ENCODE measurements at places on chromosomes 4 and X. TPM values are rescaled to one million over a fixed set of nuclear protein-coding genes. Genes with fewer than 3 reads are reported as not detected.
A peak's percentile ranks its signal among the peaks of the same experiment; 100 is the strongest.

DNA sequence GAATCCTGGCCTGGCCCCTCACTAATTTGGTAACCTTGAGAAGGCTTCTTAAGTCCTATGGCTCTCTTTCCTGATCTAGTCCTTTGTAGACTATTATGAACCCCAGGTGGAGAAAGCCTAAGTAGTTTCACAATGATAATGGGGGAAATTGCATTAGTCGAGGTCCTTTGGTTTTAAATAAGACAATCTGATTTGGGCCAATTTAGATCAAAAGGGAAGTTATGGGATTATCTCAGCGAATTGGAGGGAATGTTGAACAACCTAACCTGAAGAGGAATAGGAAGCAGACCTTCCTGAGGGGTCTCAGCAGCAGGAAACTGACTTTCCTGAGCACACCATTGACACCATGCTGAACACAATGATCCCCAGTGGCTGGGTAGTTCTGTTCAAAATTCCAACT lies 331.5 kb downstream of the PRDM5 start:
- H3K27me3 ChIP-seq = no peaks in the 10 kb centered on the region
- no peak overlapping the region for H3K4me3 ChIP-seq
- H3K4me1 ChIP-seq = no peaks in the 10 kb centered on the region
- no peaks in the 10 kb centered on the region for H3K36me3 ChIP-seq

- H3K27ac ChIP-seq = no peak overlapping the region
- DNase-seq = no peak
- H3K4me3 ChIP-seq = no peak overlapping the region
- H3K4me1 ChIP-seq = peaks cover 9% of the 10 kb centered on the region
Measured at GRCh38 chrX:44157858-44158257, 184.7 kb upstream of the NDP start.

DNA sequence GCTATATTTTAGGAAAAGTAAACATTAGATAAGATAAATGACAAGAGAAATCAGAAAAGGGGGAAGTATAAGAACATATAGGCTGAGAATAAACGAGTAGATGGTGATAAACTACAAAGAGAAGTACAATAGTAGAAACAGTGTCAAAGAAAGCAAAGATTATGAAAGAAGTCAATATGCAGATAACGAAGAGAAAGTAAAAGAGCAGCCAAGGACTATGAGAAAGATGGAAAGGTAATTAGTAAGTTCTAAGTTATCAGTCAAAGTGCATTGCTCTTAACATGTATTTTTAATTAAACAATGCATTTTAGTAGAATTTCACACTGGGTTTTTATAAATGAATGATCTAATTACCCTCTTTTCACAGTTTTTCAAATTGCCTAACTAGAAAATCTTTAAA lies 1801.3 kb upstream of the PCDH10 start:
- H3K4me1 ChIP-seq = peaks cover 48% of the 10 kb centered on the region
- no peak overlapping the region for H3K27ac ChIP-seq
- H3K4me3 ChIP-seq = no peak overlapping the region
- H3K27me3 ChIP-seq = no peaks in the 10 kb centered on the region
- peaks cover 13% of the 10 kb centered on the region for H3K36me3 ChIP-seq

DNA sequence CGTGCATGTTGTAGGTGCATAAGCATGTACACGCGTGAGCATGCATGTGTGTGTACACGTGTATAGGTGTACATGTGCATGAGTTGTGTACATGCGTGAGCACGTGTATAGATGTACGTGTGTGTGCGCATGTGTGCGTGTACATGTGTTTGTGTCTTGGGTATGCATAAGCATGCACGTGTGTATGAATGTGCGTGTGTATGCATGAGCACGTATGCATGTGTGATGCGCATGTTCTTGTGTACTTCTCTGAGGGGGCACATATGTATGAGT lies 9.0 kb downstream of the NAT8L start:
- peaks cover 17% of the 10 kb centered on the region for H3K4me1 ChIP-seq
- H3K27me3 ChIP-seq = no peaks in the 10 kb centered on the region
- no peaks in the 10 kb centered on the region for H3K36me3 ChIP-seq

- H3K27me3 ChIP-seq = peaks cover 38% of the 10 kb centered on the region
- DNase-seq = peak; percentile 84
Measured at GRCh38 chrX:129931411-129932015, 25.5 kb downstream of the UTP14A start.

The SLC25A43 gene
- 6.1 TPM for total RNA-seq

The SSX7 gene
- not detected for total RNA-seq

The CC2D2A gene
- 10.2 TPM for total RNA-seq

GRCh38 chr4:74539044-74539790 lies 94.3 kb downstream of the AREG start:
- H3K27me3 ChIP-seq = no peaks in the 10 kb centered on the region
- no peaks in the 10 kb centered on the region for H3K4me1 ChIP-seq

The HMGN5 gene
- 22.5 TPM for total RNA-seq

DNA sequence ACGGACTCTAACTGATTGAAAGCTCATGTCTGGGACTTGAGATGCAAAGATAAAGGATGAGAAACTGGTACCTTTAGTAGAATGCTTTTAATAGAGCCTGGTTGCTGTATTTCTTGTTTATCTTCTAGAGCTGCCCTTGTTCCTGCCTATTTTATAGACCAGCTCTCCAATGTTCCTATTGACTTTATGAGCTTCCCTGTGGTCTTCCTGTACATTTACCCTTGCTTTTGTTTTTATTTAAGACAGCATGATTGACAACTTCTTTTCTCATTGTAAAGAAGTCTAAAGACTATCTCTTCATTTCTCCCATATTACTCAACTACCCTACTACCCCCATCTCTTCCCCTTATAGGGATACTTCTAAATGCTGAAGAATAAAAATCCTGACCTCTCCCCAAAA lies 174.7 kb downstream of the UGT8 start:
- no peak for DNase-seq
- no peaks in the 10 kb centered on the region for H3K36me3 ChIP-seq
- no peak overlapping the region for H3K4me3 ChIP-seq

The PI4K2B gene
- total RNA-seq = 14.5 TPM

The HAND2 gene
- 0.09 TPM for total RNA-seq

The S100G gene
- total RNA-seq = not detected

GRCh38 chr4:1105662-1106061 lies 7.7 kb downstream of the RNF212 start:
- H3K27me3 ChIP-seq = peaks cover 2% of the 10 kb centered on the region
- H3K27ac ChIP-seq = no peak overlapping the region
- H3K4me1 ChIP-seq = 0 out of 2 replicates have a peak, but pooled peaks cover 9% of the 10 kb centered on the region
- H3K4me3 ChIP-seq = no peak overlapping the region
- no peaks in the 10 kb centered on the region for H3K36me3 ChIP-seq
- DNase-seq = no peak

DNA sequence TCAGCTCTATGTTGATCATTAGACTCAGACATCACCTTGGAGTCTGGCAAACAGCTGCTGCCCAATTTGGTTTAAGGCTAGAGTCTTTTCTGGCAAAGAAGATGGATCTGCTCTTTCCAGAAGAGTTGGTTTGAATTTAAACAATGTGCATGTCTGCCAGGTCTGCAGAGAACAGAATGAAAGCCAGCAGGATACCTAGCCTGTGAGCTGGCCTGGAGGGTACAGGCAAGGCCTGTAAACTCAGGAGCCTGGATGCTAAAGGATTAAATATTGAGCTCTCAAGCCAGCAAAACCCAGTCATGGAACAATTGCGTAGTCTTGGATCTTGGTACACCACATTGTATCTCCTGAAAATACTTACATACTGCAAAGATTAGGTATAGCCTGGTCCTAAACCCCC lies 15.6 kb upstream of the PDLIM3 start:
- no peak overlapping the region for H3K4me3 ChIP-seq
- H3K4me1 ChIP-seq = peaks cover 6% of the 10 kb centered on the region
- no peaks in the 10 kb centered on the region for H3K27me3 ChIP-seq
- no peak for DNase-seq

- DNase-seq = peak; percentile 70
- peaks cover 11% of the 10 kb centered on the region for H3K36me3 ChIP-seq
- no peak overlapping the region for H3K27ac ChIP-seq
- peaks cover 21% of the 10 kb centered on the region for H3K27me3 ChIP-seq
- H3K4me3 ChIP-seq = no peak overlapping the region
Measured at GRCh38 chr4:30714408-30715031, 5.6 kb upstream of the PCDH7 start.

The CD40LG gene
- 0.11 TPM for total RNA-seq

DNA sequence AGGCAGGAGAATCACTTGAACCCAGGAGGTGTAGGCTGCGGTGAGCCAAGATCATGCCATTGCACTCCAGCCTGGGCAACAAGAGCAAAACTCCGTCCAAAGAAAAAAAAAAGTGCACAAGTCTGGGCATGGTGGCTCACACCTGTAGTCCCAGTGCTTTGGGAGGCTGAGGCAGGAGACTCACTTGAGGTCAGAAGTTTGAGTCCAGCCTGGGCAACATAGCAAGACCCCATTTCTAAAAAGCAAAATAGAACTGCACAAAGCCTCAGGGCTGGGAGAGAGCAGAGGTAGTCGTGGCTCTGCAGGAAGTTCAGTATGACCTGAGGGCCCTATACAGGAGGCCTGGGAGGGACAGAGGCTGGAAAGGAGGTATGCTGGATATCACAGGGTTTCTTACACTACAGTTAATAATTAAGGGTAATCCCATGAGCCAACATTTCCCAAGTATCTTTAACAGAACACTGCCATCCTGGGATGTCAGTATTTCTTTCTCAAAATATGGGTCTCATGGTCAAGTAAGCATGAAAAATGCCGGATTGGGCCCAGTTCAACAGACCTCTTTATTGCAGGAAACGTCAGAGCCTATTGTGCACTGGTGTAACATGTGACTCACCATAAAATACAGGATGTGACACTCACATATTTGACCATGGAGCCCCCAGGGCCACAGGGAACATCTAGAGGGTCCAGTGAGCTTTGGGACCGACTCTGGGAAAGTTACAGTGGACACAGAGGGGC lies 37.8 kb downstream of the ACSL1 start:
- H3K4me3 ChIP-seq = no peak overlapping the region
- no peaks in the 10 kb centered on the region for H3K36me3 ChIP-seq
- DNase-seq = no peak
- H3K4me1 ChIP-seq = peaks cover 9% of the 10 kb centered on the region

The SPRY1 gene
- 107 TPM for total RNA-seq

The RBMXL3 gene
- total RNA-seq = not detected

DNA sequence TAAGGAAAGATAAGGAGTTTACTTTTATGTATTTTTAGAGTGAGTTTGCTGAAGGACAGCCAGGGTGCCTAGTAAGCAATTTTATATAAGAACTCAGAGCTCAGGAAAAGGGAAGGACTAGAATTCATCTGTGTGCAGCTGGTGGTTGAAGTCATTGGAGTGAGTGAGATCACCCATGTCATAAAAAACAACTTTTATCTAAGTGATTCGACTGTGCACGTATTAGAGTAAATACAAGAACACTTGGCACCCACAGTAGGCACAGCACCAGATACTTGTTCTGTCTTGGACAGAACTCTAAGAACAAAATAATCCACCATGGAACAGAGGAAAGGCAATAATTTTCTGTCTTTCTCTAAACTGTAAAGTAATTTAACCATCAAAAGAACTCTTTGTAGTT lies 31.6 kb downstream of the SYNPO2 start:
- no peak overlapping the region for H3K4me3 ChIP-seq
- DNase-seq = no peak
- H3K27me3 ChIP-seq = no peaks in the 10 kb centered on the region

- peak overlapping the region; percentile 29 for H3K4me3 ChIP-seq
- no peak for DNase-seq
- peaks cover 34% of the 10 kb centered on the region for H3K4me1 ChIP-seq
- peaks cover 35% of the 10 kb centered on the region for H3K36me3 ChIP-seq
- no peaks in the 10 kb centered on the region for H3K27me3 ChIP-seq
- H3K27ac ChIP-seq = peak overlapping the region; percentile 94
Measured at GRCh38 chr4:71765821-71766383, 18.0 kb downstream of the GC start.

DNA sequence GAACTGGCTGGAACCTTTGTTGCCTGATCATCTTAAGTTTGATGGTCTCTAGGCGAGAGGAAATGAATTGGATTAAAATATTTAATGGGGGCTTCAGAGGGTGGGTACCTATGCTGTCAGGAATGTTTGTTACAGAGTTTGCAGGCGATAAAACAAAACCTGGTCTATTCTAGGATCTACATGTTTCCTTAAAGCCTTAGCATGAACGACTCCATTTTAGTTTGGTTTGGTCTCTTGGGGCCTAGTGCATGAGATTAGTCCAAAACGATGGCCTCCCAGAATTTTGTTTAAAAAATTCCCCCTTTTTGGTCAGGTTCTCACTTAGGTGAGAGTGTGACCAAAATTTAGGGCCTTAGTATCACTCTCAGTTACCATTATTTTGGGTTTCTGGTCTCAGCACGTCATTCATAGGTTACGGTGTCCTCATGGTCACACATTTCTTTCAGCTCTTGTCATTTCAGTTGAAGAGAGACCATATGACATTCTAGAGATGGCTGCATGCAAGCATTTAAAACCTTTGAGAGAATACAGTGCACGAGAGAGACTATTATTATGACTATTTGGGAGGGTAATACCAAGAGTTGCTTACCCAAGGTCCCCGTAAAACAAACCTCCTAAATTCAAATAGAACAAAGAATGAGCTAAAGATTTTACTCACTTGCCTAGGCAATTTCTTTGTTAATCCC lies 13.8 kb downstream of the MOB1B start:
- peaks cover 7% of the 10 kb centered on the region for H3K4me1 ChIP-seq
- 0 out of 2 replicates have a peak overlapping the region, but pooled peaks have one; percentile 23 for H3K27ac ChIP-seq
- peaks cover 40% of the 10 kb centered on the region for H3K36me3 ChIP-seq
- H3K4me3 ChIP-seq = no peak overlapping the region
- H3K27me3 ChIP-seq = peaks cover 2% of the 10 kb centered on the region

- H3K4me1 ChIP-seq = no peaks in the 10 kb centered on the region
- no peaks in the 10 kb centered on the region for H3K36me3 ChIP-seq
- DNase-seq = no peak
- no peaks in the 10 kb centered on the region for H3K27me3 ChIP-seq
Measured at GRCh38 chr4:102787096-102787881, 26.5 kb upstream of the MANBA start.

DNA sequence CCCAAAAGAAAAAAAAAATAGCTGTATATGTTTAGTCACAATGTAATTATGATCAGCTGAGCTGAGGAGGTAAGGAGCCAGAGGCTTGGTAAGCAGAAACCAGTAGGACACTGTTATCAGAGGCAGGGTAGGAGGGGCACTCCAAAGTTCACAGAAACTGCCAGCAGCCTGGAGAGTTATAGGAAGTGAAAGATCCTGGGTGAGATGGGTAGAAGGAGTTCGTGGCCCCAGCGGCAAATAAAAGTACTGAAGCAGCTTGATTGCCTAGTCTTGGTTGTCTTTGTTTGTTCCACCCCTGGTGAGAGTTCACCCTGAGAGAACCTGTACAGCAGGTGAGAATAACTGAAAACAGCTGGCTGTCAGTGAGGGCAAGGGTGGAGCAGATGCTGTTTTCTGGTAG lies 340.8 kb downstream of the ADGRL3 start:
- no peaks in the 10 kb centered on the region for H3K36me3 ChIP-seq
- H3K4me1 ChIP-seq = peaks cover 26% of the 10 kb centered on the region
- DNase-seq = no peak
- H3K27me3 ChIP-seq = no peaks in the 10 kb centered on the region
- H3K4me3 ChIP-seq = no peak overlapping the region

The AFF2 gene
- 6.0 TPM for total RNA-seq

The DRD5 gene
- total RNA-seq = not detected

GRCh38 chr4:3872834-3873313 lies 106.7 kb downstream of the ADRA2C start:
- H3K27me3 ChIP-seq = peaks cover 45% of the 10 kb centered on the region
- H3K4me1 ChIP-seq = peaks cover 25% of the 10 kb centered on the region
- DNase-seq = no peak
- H3K36me3 ChIP-seq = peaks cover 9% of the 10 kb centered on the region
- H3K4me3 ChIP-seq = peak overlapping the region; percentile 66
- H3K27ac ChIP-seq = peak overlapping the region; percentile 37

All from WTC11 (cell line).